ENCODE measurements at places on chromosomes 2 and 18. TPM values are rescaled to one million over a fixed set of nuclear protein-coding genes. Genes with fewer than 3 reads are reported as not detected.

DNA sequence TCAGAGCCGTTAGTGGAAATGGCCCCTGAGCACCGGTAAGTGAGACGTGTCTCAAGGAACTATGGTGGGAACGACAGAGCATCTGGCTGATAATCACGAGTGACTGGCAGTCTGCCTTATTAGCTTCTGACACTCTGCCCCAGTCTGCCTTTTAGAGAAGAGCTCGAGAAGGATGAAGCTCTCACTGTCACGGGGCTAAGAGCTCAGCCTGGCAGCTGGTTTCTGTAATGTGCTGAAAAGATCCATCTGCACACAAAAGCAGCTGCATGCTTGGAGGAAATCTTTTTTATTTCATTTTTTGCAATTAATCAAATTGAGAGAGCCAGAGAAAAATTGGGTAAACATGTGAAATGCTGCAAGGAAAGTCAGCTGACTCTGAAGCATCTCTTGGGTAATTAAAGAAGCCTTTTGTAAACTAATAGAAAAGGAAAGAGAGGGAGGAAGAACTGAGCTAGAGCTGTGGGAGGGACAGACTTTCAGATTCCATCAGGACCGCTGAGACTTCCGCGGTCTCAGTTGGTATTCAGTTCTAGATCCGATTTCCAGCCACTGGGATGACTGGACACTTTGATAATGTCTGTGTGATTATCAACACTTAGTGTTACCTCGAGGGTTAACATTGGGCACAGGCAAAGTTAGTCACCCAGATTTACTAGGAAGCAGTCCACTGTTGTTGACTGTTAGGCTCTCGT lies 24.4 kb downstream of the MBP start:
- no peak for DNase-seq

DNA sequence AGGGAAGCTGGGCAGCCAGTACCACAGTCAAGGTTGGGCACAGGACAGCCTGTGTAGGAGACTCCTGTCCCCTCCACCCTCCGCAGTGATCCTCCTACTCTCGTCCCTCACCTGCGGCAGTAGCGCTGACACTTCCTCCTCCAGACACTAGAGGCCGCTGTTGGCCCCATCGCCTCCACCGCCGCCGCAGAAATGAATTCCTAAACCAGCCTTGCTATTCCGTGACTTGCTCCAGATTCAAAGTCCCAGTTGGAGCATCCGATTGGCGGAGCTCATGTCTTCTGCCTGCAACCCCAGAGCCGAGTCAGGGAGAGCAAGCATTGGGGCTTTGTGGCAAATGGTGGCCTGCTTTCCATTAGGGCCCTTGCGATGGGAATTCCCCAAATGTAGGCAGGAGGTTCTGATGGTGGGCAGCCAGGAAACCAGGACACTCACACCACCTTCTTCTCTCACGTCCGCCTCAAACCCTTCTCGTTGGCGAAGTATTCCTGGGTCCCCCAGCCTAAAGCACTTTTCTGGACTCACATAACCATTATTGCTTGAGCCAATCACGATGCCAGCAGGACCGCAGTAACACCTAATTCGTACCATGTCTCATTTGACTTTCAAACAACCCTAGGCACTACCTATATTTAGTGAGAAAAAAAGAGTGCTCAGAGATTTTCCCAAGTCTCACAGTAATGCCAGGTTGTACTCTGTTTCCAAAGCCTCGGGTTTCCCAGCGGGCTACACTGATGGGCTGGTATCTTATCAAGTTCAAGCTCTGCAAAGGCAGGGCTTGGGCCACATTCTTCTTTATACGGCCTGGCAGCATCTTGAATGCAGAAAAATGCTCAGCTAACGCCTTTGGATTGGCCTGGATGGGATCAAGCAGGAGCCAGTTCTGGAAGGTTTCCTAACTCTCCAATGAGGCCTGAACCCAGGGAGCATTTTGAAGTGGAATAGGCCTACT lies 1.2 kb upstream of the DNAJB2 start:
- peak; percentile 67 for DNase-seq

GRCh38 chr18:48829443-48830149 lies 121.2 kb downstream of the SMAD7 start:
- no peak for DNase-seq

- no peak for DNase-seq
These were observed 108.1 kb downstream of the EIPR1 start for GRCh38 chr2:3269425-3270094.

DNA sequence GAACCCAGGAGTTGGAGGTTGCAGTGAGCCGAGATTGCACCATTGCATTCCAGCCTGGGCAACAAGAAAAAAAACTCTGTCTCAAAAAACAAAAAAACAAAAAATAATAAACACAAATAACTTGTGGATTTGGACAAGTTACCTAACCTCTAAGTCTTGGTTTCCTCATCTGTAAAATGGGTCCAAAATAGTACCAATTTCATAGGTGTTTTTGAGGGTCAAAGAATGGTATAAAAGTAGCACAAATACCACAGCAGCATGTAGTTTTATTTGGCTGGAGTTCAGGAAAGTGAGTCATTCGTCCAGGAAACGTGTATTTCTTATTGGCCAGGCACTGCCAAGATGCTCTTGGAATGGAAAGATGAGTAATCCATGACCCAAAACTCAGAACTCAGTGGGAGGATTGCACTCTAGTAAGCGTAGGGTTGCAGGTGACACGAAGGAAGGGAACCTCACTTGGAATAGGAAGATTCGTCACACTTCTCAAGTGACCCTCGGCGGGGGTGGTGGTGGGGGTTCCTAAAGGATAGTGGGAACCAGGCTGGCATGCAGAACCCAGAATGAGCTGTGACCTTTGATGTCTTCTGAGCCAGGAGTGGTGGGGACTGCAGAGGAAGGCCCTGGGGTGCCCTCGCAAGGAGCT lies 24.4 kb downstream of the GRHL1 start:
- peak; percentile 84 for DNase-seq

DNA sequence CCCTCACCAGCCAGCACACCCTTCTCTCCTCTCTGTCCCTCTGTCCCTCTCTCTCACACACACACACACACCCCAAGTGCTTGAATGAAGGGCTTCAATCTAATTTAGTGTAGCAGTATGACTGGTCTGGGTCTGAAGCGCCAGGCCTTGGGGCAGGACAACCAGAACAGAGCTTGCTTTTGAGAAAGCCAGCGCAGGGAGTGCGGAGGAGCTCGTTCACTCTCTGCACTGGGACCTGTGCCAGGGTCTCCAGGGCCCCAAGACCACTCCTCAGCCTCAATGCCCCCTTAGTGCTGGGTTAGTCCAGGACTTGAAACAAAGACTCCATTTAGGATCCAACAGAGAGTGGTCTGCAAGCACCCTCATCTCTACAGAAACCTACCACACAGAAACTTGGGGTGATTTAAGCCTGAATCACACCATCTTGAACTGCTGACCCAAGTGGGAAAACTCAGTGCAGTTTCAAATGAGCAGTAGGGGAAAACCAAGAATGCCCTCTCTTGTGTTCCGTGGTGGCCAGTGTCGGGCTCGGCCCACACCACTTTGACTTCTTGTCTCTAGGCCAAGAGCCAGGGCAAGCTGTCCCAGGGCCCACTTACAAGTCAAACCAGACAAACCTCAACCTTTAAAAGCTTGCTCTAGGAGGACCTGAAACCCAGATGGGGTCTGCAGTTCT lies 66.6 kb upstream of the WIPF1 start:
- DNase-seq = no peak

CROCC2 gene
- not detected for total RNA-seq

- peak; percentile 71 for DNase-seq
These were observed 865.5 kb downstream of the DSC3 start for GRCh38 chr18:30177056-30177455.

GRCh38 chr18:76495435-76496193 lies 572 bp upstream of the ZNF516 start:
- DNase-seq = peak; percentile 45

DNA sequence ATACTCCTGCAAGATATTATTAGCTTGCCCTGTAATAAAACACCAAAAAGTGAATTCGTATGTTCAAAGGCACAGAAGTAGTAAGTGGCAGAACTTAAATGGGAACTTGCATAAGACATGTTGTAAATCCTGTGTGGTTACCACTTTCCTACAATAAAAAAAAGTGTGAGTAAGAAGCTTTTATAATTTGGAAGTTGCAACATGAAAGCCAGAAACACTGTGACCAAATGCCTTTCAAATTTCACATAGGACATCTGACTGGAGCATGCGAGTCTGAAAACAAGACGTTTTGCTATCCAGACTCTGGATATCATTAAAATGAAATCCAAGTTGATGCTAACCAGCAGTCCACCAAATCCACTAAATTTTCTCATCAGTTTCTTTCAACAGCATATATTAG lies 886.2 kb upstream of the NRXN1 start:
- peak; percentile 7 for DNase-seq

- peak; percentile 21 for DNase-seq
These were observed 50.3 kb upstream of the GREB1L start for GRCh38 chr18:21191596-21192307.

- DNase-seq = no peak
These were observed 24.4 kb upstream of the STK17B start for GRCh38 chr2:196195758-196196157.

DNA sequence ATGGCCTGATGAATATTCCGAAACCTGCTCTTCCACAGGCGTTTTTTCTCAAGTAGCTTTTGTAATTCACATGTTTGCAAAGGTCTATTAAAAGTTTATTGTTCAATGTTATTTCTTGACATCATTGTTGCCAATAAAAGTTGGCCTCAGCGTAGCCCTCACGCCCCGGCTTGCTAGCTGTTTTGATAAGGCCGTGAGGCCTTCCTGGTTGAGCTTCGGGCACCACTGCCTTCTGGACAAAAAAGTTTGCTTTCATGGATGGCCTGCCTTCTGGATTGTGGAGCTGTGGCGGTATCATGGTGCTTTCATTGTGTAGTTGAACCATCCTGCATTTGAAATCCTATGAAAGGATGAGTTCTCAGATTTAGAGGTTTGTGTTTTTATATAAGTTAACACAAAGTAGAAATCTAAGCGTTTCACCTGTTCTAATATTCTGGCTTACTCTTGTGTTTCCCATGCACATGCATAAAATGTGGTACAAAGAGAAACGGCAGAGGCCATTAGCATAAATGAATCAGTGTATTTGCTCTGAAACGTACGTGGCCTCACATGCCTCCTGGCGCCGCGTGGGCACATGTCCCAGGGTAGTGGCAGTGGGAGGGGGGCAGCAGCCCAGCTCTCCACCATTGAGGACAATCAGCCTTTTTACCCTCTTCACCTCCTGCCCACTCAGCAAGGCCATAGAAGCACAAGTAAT lies 134.5 kb downstream of the NCK2 start:
- no peak for DNase-seq

GNAL gene
- 4.4 TPM for total RNA-seq

- peak; percentile 18 for DNase-seq
These were observed 18.6 kb upstream of the SKA1 start for GRCh38 chr18:50356036-50356945.

DNA sequence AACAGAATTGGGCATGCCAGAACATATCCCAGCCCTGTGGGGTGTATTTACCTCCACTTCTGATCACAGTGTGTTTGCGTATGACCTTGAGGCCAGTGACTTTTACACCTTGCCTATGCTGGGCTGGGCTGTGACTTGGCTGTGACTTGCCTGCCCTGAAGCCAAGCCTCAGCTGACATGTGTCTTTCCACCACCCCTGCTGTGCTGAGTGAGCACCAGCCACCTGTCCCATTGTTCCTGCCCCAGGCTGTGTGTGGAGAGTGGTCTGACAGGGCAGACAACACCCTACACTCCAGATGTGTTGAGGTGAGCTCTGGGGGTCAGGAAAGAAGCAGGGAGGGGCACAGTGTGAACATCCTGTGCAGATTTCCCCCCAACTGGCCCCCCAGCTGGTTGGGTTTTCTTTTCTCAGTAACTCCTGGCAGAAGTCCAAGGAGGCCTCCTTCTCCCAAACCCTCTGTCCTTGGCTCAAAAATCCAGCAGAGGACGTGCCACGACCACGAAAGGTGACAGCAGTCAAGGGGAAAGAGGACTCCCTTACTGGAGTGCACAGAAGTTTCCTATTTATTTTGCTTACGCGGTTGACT lies 5.1 kb upstream of the STEAP3 start:
- peak; percentile 31 for DNase-seq

DNA sequence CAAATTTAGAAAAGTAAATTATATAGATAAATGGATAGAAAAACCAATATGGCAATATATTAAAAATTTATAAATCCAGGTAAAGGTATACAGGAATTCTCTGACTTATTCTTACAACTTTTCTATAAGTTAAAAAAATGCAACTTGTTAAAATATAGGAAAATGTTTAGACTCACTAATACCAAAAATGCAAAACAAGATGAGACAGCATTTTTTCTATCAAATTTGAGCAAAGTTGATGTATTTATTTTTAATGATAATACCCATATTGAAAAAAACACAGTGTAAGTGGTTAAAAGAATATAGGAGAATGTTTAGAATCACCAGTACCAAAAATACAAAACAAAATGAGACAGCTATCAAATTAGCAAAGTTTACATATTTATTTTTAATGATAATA lies 35.7 kb downstream of the OSGEPL1 start:
- no peak for DNase-seq

COL3A1 gene
- total RNA-seq = 0.24 TPM

- no peak for DNase-seq
These were observed 103.6 kb downstream of the DOCK10 start for GRCh38 chr2:224938651-224939182.

MRO gene
- total RNA-seq = not detected

GRCh38 chr2:121140734-121141133 lies 144.3 kb downstream of the TFCP2L1 start:
- no peak for DNase-seq

NEURL3 gene
- not detected for total RNA-seq

GRCh38 chr2:58574873-58575272 lies 333.7 kb upstream of the FANCL start:
- peak; percentile 30 for DNase-seq

DNA sequence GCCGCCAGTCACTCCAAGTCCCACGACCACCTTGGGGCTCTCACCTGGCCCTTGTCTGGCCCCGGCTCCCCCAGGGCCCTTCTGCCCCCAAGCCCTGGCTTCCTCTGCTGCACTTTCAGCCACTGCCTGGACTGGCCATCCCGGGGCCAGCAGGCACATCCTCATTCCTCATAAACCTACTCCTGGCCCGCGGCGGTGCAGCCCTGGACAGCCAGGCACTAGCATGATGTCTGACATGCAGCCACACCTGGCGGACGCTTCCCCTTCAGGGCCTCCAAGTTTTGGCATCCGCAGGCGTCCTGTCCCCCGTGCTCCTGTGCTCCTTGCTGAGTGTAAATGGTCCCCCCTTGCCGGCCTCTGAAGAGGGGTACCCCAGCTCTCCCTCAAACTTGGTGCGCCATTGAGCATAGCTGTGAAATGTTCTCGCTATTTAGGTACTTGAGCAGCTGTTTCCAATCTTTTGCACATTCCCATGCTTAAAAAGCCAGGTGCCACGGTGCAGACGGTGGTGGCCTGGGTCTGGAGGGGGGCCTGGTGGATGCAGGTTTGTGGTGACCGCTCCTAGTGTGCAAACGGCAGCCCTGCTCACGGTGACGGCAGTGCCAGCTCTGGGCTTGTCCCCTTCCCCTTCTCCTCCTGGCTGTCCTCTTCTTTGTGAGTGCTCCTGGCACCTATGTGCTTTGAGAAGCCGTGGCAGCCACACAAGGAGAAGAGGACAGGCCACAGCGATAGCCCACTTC lies 123.8 kb downstream of the MBP start:
- DNase-seq = no peak

SERPINB3 gene
- total RNA-seq = 0.88 TPM

- DNase-seq = peak; percentile 71
These were observed 20.4 kb downstream of the KDSR start for GRCh38 chr18:63346480-63347183.

GRCh38 chr2:12456293-12457106 lies 260.2 kb upstream of the TRIB2 start:
- peak; percentile 97 for DNase-seq

IL36G gene
- 0.32 TPM for total RNA-seq

LDLRAD4 gene
- total RNA-seq = not detected

Measured in foreskin keratinocyte (primary cell).